ENCODE measurements at places on chromosomes 4 and X.

GRCh38 chr4:25090516-25090915 lies 59.8 kb upstream of the LGI2 start:
- no peak for DNase-seq

DNA sequence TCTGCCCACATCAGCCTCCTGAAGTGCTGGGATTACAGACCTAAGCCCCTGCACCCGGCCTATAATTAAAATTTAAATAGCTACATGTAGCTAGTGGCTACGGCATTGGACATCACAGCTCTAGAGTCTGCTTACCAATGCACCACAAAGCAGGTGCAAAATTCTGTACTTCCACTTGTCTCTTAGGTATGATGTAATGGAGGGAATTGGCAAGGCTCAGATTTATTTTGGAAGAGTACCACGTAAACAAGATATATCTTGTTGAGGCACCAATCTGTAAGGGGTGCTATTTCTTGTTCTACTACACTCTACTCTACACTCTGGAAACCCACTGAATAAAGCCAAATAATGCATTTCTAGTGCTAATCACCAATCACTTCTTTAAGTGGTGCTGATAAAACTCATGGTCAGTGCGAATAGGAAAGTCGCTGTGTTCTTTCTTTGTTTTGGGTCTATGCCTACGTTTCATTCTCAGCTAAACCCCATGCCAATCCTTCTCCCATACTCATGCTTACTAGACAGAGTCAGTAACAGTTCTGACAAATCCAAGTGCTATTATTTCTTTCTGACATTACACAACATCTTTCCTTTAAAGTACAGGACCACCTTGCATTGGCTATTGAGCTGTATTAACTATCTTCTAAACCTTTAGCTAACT lies 92.3 kb downstream of the GC start:
- no peak for DNase-seq

- DNase-seq = peak; percentile 96
These were observed 861 bp downstream of the SEC24D start for GRCh38 chr4:118834960-118835569.

DNA sequence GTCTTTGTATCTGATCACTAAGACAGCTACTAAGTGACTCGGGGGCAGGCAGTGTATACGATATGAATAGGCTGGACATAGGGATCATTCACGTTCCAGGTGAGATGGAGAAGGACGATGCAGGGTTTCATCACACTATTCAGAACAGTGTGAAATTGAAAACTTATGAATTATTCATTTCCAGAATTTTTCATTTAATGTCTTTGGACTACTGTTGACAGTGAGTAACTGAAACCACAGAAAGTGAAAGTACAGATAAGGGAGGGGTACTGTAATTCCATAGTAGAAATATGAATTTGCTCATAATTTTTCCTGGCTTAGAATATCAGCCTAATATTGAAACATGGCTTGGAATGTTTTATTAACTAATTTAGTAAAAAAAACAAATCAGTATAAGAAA lies 24.4 kb downstream of the TMEM144 start:
- DNase-seq = no peak

DNA sequence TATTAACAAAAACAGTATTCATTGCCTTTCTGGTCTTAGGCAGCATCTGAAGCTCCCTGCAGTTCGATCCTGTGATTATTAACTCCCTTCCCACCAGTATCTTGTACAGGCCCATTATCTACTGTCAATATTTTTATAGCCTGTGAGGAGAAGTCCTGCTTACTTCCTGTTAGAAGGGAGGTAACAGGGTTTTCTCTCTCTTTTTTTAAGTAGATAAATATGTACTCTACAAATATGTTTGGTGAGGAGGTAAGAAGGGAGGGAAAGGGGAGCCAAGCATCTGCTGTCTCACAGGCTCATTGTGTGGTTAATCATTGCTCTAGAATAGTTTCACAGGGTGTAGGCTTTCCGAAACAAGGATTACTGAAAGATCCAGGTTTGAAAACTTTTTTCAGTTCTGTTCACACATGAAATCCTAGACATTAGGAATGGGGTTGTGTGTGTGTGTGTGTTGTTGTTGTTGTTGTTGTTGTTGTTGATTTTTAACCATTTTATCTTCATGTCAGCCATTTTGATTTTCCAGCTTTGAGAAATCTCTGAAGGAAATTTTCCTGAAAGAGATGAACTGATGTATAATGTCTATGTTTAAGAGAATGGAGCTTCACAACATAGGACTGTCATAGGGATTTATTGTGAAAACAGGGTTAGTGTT lies 14.2 kb downstream of the ATOH1 start:
- DNase-seq = no peak

DNA sequence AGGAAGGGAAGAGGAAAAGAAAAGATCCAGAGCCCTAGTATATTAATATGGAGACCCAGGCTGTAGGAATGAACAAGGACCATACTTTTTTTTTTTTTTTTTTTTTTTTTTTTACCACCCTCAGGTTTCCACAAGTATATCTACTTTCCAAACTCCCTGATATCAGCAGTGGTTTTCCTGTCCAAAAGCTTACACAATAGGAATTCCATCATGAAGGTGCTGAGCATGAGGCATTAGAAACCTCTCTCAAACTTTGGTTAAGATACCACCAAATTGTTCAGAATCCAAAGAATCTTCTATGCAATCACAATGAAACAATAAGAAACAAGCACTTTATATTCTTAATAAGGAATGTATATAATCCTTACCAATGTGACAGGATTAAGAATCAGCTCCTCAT lies 26.5 kb downstream of the RPS6KA3 start:
- DNase-seq = no peak

DNA sequence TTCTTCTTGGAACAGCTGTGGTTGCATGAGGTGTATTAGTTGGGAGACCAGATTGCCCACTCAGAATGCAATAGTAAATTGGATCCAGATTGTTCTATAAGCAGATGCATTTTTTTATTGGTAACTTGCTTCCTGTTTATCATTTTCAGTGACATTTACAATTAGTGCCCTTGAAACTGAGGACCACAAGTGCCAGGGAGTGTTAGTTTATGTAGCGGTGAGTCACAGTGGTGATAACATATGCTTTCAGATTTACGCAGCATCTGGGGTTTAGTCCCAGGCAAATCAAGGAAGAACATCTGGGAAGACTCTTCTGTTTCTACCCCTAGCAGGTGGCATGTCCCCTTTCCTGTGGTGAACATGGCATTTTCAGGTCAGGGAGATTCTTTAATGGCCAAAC lies 24.1 kb downstream of the FRMPD4 start:
- DNase-seq = no peak

GRCh38 chrX:38375891-38376290 lies 23.5 kb downstream of the OTC start:
- no peak for DNase-seq

DNA sequence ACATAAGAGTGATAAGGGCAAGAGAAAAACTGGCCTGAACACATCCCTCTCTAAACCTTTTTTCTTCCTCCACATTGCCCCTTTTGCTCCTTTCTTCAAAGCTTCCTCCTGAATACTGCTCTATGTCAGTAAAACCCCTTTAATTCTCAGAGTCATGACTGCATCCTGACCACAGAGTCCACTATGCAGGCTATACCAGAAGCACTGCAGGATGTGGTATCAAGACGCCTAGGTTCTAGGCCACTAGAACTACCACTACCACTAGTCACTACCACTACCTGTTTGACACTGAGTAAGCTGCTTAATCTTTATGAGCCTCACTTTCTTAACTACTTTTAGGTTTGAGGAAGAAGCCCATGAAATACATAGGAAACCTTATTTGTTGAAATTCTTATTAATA lies 38.7 kb downstream of the ARHGEF9 start:
- no peak for DNase-seq

DNA sequence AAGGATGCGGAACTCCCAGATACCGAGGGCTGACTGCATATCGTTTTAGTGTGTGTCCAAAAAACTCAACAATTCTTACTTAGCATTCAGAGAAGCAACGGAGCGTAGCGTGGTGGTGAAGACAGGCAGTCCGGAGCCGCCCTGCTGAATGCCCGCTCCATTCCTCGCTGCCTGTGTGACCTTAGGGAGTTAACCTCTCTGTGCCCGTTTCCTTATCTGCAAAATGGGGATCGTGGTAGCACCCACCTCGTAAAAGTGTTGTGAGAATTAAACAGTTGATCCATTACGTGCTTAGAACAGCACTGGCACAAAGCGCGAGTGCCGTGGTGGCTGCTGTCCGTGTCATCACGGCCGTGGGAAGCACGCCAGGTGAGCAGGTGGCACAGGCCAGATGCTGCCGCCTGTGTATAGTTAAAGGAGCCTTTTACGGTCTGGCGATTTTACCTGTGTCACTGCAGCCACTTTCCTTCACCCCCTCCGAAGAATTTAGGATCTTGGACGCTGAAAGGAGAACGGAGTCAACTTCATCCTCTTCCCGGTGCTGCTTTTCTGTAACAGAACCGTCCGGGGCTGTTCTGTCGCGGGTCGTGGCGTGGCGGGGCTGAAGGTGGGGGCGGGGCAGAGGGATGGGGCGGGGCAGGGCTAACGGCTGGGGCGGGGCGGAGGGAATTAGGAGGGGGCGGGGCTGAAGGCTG lies 885 bp downstream of the CCDC110 start:
- DNase-seq = peak; percentile 69

GRCh38 chrX:44432641-44433040 lies 89.2 kb upstream of the EFHC2 start:
- DNase-seq = no peak

DNA sequence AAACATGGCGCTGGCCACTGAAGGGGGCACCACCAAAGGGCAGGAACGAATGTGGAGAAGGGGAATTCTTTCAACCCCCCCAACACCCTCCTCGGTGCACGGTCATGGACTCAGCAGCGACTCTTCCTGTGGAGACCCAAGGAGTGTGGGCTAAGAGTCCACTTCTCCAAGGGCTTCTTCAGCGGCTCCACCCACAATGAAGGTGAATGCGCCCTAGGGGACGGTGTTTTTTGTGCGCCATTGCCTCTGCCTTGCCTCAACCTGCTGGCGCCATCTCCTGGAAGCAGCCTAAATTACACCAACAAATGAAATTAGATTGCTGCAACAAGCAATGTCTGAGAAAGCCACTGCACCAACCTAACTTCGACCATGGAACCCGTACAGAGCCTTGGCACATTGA lies 169.2 kb upstream of the MAGEB18 start:
- no peak for DNase-seq

DNA sequence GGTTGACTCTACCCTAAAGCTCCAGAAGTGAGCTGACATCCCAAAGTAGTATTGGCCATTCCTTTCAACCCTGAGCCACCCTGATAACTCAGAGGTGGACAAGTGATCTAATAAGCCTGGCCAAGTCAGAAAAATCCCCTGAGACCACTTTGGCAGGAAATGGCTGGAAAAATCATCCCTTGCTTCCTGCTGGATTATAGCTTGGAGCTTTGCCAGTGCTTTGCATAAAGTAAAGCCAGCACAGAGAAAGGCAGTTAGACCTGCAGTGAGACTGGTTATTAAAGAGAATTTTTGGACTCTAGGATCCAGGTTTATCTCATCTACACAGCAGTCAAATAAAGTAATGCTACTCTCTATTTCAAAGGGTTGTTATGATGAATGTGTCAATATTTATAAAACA lies 6.4 kb downstream of the CXCL3 start:
- DNase-seq = peak; percentile 52

GRCh38 chr4:83490876-83491450 lies 6.1 kb upstream of the ABRAXAS1 start:
- no peak for DNase-seq

- DNase-seq = no peak
These were observed 488.3 kb downstream of the PPARGC1A start for GRCh38 chr4:23401572-23401971.

DNA sequence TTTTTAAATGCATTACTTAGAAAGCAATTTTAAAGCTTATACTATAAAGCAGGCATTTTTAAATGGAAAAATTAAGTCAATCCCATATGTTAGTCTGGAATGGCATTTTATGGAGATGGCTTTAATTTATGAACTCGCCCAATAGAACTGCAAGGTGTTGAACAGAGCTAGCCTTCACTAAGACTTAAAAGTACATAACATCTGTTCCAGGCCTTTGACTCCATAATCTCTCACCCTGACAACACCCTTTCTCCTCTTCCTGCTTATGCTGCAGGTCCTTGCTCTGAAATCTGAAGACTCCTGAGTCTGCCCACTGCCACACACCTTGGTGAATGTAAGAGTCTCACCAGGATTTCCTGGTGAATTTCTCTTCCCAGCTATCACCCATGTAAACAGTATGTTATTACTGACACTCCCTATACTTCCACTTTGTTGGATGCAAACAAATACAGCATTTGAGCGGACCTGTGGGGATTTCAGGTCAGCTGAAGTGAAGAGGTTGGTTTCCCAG lies 17.7 kb upstream of the SLC39A8 start:
- DNase-seq = no peak

DNA sequence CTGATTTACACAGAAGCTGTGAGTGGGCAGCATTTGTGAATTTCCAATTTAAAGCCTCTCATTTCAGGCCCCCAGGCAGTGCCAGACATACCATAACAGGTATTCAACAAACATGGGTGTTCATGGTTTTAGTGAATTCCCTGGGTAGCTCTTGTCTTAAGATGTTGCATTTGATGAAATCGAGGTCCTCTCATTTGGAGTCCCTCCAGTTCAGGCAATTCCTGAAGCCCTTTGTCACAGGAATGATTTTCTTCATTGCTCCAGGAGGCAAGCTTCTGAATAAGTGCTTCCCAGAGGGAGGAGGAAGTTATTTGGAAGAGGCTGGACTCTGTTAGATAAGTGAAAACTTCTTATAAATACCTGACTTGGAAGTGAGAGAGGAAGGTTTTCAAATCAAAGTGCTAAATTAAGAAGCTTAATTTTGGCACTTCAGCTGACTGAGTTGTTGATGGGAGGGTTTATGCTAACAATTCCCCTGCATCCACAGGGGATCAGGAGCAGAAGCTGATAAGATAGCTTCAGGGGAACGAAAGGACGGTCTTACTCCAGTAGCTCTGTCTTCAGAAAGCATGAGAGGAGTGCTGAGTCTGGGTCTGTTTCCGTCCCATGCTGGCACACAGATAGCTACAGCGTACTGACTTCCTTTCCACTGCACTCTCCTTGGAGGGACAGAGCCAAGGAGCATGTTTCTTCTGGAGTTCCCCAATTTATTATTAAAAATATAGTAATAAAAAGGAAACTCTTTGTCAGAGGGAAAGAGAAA lies 543.1 kb downstream of the GBA3 start:
- peak; percentile 25 for DNase-seq

DNA sequence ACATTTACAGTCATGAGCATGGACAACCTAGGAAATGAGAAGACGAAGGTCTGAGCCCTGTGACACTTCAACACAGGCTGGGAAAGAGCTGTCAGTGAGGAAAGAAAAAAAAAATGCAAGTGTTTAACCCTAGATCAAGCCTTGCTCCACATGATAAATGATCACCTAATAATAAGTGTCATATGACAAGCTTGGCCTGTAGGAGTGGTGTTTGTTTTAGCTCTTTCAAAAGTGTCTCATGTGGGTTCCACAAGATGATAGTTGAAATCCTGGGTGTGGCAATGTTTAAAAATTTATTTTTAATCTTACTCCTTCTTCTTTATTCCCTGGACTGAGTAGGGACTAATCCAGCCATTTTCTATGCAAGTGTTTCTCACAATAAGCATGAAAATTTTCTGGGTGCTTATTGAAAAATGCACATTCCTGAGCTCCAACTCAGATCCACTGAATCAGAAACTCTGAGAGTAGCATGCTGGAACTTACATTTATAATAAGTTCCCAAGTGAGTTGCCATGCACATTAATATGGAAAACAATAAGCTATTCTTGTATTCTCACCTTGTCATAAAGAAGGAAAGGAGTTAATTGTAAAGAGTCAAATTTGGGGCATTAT lies 138.3 kb downstream of the AREG start:
- no peak for DNase-seq

GRCh38 chrX:40380655-40381488 lies 199.9 kb upstream of the ATP6AP2 start:
- DNase-seq = peak; percentile 34
